DMS 273 treated with DMSO at 0.1 percent for 48 hours (cell line): ENCODE measurements at places on chromosomes 16 and 17.

DNA sequence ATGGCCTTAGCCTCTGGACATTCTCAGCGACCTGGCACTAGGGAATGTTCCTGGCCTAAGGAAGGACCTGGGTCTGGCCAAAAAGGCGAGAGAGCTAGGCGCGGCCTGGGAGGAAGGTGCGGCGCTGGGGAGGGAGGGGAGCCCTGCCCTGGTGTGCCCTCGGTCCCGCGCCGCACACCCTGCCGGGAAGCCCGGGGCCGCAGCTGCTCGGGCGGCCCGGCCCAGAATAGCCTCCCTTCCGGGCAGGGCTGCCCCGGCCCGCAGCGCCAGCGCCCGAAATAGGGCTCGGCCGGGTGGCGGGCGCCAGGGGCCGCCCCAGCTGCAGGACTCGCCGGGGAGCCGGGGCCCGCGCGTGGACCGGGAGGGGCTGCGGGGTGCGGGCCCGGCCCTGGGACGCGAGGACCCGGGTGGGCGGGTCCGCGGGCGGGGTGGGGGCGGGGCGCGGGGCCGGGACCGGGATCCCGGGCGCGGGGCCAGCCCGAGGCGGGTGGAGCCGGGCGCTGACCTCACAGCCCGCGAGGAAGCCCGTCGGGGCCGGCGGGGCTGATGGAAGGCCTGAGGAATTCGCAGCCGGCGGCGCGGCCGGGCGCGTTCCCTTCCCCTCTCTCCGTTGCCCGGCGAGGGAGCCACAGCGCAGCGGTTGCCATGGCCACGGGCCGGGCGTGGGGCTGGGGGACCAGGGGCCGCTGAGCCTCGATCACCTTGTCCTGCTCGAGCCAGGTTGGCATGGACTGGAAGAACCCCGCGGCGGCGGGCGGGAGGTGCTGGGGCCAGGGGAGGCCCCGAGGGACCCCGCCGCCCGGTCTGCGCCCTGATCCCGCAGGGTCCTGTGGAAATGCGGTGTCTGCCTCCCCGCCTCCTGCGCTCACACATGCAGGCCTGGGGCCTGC is 18.1 kb downstream of the SOCS3 start:
- no peak for DNase-seq

DNA sequence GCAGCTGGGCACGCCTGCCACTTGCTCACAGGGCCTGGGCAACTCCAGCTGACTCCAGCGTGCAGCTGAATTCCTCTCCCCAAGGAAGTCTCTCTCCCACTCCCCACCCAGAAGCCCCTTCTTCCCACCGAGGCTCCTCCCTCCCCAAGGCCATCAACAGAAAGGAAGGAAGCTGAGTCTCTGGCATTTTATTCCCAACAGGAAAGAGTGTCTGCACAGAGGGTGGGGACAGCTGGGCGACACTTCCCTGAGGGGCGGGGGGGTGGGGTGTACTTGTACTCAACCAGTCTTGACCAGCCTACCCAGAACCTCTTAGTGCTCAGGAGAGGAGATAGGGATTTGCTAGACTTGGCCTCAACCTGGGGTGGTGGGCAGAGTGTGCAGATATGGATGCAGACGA is at the start of gene EXOC3L1:
Gene EXOC3L1, minus strand, starts transcription at position 96 of the 400 bp plus-strand sequence. CDS start 460 bp downstream, outside the sequence.
- no peak for DNase-seq

- DNase-seq = no peak
Measured at GRCh38 chr17:51537996-51538550, 277.7 kb downstream of the UTP18 start.

GRCh38 chr17:29959658-29960337 is 18.4 kb downstream of the EFCAB5 start:
- DNase-seq = no peak

DNA sequence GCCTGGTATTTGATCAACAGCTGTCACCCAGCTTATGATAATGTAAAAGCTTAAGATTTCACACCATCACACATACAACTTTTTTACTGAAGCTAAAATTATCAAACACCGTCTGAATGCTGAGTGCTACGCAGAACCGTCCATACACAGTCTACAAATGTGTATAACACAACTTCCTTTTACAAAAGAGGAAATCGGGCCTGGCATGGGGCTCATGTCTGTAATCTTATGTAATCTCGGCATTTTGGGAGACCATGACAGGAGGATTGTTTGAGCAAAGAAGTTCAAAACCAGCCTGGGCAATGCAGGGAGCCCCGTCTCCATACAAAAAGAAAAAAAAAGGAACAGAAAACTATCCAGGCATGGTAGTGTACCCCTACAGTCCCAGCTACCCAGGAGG is 19.6 kb upstream of the QRICH2 start:
- DNase-seq = no peak

- DNase-seq = no peak
Measured at GRCh38 chr16:70746708-70747424, 54.1 kb downstream of the VAC14 start.

DNA sequence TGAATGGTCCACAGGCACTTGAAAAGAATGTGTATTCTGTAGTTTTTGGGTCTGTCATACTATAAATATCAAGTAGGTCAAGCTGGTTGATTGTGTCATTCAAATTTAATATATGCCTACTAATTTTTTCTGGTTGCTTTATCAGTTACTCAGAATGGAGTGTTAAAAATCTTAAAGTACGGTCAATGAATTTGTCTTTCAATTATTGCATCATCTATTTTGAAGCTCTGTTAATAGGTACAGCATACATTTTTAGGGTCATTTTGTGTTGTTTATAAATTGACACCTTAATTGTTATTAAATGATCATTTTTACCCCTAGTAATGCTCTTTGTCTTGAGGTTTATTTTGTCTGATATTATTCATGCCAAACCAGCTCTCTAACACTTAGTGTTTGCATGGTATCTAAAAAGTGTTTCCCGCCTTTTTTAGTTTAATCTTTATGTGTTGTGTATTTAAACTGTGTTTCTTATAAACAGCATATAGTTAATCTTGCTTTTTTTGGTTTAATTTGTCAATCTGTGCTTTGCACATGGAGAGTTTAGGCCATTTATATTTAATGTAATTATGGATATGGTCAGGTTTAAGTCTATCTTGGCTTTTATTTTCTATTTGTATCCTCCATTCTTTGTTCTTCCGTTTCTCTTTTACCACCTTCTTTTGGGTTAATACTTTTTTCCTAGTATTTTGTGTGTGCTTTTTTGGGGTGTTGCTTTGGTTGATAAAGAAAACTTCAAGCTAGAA is 204.9 kb upstream of the EEF2KMT start:
- DNase-seq = no peak

DNA sequence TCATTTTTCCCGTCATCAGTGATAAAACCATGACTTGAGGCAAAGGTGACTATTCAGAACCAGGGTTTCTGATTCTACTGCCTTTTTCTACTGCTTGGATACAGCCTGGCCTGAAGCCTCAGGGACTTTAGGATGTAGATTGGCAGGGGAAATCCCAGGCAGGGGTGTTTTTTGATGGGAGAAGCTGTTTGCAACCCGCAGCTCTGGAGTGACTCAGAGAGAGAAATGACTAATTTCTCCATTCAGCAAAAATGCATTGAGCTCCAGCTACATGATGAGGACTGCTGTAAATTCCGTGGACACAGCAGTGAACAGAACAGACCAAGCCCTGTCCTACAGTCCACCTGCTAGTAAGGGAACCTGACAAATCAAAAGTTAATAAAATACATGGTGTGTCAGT is 560.6 kb downstream of the CDH13 start:
- DNase-seq = no peak

GRCh38 chr17:7024402-7024785 is 1.5 kb downstream of the BCL6B start:
- no peak for DNase-seq
